ENCODE measurements at places on chromosomes 6 and 20.

DNA sequence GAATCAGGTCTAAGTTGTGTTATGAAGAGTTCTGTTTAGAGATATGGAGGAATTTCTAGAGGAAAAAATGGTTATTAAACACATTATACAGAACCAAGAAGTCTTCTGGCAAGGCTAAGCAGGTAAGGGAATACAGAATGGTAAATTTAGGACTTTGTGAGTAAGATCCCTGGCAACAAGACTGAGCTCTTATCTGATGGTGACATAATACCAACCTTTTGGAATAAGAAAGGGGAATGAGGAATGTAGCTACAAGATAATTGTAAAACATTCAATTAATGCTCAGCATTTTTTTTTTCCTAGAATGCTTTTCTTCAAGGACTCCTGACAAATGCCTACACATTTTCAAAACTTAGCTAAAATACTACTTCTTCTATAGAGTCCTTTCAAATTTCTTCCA lies 51.8 kb downstream of the CYB5R4 start:
- no peak for DNase-seq

- no peak for DNase-seq
Measured at GRCh38 chr6:128663238-128663637, 142.8 kb upstream of the PTPRK start.

GRCh38 chr6:167512696-167513375 lies 187.9 kb downstream of the TTLL2 start:
- DNase-seq, result no peak

GRCh38 chr6:29130644-29131043 lies 22.8 kb downstream of the OR2J3 start:
- no peak for DNase-seq

DNA sequence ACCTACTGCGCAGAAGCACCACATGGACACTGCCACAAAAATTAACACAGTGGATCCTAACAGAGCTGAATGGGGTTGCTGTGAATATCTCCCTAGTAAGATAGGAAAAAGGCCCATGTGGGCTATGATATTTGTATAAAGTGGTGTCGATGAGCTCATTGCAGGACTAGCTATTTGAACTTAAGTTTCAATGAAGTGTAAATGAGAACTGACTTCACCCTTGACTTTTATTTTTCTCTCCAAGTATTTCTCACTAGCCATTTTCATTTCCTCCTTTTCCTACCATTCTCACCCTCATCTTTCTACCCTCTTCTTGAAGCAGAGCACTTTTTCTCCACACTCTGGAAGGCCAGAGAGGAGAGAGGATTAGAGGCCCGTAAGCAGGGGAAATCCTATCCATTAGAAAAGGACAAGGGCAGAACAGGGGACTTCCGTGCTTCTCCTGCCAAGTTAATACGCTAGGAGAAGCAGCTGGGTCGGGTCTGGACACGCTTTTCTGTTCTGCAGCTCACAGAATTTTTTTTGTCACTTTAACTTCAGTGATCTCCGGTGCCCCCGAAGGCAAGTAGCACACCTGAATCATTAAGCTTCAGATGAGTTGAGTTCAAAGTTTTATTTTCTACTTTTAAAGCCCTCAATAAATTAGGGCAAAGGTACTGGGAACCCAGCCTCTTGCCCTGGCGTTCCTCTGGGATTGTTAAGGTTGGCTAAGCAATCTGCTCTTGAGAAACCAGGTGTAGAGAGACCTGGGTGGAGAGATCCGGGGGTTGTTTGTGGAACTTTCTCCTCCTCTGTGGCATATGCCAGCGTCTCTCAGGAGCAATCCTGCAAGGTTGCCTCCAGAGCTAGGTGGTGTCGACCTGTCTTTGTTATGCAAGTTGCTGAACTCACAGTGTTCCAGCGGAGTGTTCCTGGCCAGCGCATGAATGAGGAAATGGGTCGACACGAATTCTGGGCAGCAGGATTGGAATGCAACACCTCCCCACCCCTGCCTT lies 56.2 kb upstream of the ARID1B start:
- peak; percentile 52 for DNase-seq

- no peak for DNase-seq
Measured at GRCh38 chr20:56630506-56631317, 1.6 kb downstream of the TFAP2C start.

GRCh38 chr6:101878554-101879276 lies 485.2 kb downstream of the GRIK2 start:
- no peak for DNase-seq

- DNase-seq, result no peak
Measured at GRCh38 chr6:43020847-43021246, 576 bp upstream of the RRP36 start.

DNA sequence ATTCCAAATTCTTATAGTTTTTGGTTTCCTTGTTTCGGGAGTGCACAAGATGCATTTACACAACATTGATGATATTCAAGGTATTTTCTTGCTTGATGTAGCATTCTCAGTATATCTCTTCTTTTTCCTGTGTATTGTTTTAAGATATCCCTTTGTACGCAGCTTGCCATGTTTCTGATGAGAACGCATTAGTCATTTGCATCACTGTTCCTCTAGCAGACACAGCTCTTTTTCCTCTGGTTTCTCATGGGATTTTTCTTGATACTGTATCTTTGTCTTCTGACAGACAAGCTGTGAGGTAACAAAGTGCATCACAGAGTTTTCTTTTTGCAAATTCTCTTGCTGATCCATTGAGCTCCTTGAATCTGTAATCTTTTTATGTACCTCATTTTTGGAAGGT lies 146.4 kb downstream of the SLC22A3 start:
- no peak for DNase-seq

GRCh38 chr6:6969761-6970223 lies 138.0 kb upstream of the RREB1 start:
- no peak for DNase-seq

- no peak for DNase-seq
Measured at GRCh38 chr6:158253248-158253647, 59.0 kb upstream of the TULP4 start.

DNA sequence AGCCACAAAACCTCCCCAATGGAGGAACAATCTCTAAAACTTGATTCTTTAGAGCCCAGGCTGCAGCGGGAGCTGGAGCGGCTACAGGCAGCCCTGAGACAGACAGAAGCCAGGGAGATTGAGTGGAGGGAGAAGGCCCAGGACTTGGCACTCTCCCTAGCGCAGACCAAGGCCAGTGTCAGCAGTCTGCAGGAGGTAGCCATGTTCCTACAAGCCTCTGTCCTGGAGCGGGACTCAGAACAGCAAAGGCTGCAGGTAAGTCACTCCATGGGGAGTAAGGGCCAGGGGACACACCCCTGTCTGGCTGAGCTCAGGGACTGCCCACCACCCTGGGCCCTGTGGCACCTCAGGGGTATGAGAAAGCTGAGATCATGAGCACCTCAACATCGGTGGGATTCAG lies 24.7 kb downstream of the C20orf173 start:
- DNase-seq, result no peak

DNA sequence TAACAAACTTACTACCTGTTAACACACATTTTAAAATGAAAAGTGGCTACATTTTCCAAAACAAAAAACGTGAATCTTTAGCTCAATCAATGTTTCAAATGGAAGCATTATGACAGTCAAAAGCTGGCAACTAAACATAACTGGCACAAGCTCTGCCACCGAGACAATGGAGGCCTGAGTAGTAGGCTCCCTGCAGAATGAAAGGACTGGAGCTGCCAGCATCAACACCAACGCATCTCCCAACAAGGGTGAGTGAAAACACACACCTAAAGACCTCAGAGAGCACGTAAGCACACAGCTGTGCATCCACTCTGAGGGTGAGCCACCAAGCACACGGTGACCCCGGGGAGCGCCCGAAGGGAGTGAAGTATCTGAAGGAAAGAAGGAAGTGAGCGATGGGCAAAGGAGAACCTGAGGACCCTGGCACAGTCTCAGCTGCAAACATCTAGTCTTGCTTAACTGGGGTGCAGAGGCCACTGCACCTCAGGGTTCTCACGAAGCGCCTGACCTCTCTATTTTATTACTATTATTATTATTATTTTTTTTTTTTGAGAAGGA lies 1.6 kb upstream of the ADRM1 start:
- DNase-seq, result no peak

GRCh38 chr6:146028252-146028795 lies 538 bp upstream of the GRM1 start:
- DNase-seq, result peak; percentile 69

GRCh38 chr20:10658051-10658823 lies 15.6 kb downstream of the JAG1 start:
- DNase-seq, result no peak
